ENCODE measurements at places on chromosomes 1 and 21. TPM values are rescaled to one million over a fixed set of nuclear protein-coding genes. Genes with fewer than 3 reads are reported as not detected.

Gene IKBKE
- polyA plus RNA-seq, result 23.1 TPM

Gene CCDC18
- polyA plus RNA-seq, result 34.9 TPM

Gene GRHL3
- 0.62 TPM for polyA plus RNA-seq

Gene STUM
- not detected for polyA plus RNA-seq

Gene KCNA3
- 1.7 TPM for polyA plus RNA-seq

Gene LCE1D
- not detected for polyA plus RNA-seq

DNA sequence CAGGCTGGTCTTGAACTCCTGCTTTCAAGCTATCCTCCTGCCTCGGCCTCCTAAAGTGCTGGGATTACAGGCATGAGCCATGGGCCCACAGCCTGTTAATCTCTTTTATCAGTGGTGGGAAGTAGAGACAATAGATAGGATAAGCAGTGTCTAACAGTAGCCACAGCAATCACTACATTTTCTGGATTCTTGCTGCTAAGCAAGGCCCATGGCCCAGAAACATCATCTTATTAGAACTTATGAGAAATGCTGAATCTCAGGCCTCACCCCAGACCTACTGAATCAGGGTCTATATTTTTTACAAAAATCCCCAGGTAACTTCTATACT, 29.7 kb downstream of the IGFN1 start:
- no peak for DNase-seq

- no peak for DNase-seq
Measured at GRCh38 chr21:17799414-17800164, 19.6 kb downstream of the C21orf91 start.

- no peak for DNase-seq
Measured at GRCh38 chr1:153688736-153689328, 10.3 kb downstream of the NPR1 start.

- no peak for DNase-seq
Measured at GRCh38 chr21:17391811-17392340, 121.0 kb upstream of the CXADR start.

DNA sequence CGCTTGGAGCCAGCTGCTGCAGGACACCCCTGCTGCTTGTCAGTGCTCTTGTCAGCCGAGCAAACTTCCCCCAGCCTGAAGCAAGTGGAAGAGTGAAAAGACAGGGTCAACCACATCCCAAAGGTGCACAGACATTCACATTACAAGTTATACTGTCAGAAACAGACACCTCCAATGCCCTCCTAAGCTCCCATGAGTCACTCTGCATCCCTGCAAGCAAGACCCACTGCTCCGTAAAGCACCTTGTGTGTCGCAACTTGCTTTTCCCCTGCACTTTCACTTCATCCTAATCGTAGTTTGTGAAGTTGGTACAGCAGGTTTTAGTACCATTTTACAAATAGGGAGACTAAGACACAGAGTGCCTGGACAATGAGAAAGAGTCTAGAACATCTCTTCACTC, 51.1 kb downstream of the KCNH1 start:
- no peak for DNase-seq

DNA sequence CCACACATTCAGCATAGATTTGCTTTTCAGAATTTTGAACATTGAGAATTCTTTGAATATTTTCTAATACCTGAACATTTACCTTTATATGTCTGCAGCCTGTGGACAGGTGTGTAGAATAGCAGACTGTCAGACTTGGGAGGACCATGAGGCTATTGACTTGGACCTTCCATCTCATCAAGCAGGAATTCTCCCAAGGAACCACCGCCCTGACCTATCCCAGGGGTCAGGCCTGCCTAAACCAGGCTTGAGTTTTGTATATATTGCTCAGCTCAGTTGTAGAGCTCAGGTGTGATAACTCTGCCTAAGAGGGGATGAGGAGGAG, 53.2 kb downstream of the RUNX1 start:
- DNase-seq, result no peak

DNA sequence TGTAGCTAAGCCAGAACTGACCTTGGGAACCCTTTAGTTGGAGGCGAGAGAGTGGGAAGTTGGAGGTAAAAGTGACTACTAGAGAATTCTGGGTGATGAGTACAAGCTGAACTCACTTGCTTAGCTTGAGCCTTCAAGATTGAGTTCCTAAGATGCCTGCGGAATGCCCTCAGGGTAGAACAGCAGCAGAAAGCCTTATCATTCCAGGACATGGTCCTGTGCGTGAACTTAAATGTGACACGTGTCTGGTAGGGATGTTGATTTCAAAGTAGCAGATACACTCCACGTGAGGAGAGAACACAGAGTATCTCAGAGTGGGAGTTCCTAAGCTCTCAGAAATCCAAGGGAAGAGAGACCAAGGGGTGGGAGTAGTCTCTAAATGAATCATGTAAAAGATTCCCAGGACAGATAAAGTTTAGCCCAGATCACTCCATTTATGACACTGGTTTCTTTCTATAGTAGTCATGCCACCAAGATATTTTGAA, 60.1 kb downstream of the KCNK1 start:
- no peak for DNase-seq

DNA sequence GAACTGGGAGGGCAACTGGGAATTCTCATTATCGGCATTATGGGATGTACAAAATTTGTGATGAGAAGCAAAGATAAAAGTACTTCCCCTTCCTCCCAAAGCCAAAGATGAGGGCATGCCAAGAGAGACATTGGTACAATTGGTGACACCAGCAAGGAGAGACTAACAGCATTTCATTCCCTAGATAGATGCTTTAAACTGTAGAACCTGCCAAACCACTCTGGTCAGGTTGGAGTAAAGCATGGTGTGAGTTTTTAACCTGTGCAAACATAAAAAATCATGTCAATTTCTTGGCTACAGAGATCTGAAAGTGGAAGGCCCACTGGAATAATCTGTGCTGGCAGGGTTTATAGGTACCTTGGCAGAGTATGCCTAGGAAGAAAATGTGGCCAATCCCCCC, 19.4 kb downstream of the CTXND2 start:
- DNase-seq, result no peak

DNA sequence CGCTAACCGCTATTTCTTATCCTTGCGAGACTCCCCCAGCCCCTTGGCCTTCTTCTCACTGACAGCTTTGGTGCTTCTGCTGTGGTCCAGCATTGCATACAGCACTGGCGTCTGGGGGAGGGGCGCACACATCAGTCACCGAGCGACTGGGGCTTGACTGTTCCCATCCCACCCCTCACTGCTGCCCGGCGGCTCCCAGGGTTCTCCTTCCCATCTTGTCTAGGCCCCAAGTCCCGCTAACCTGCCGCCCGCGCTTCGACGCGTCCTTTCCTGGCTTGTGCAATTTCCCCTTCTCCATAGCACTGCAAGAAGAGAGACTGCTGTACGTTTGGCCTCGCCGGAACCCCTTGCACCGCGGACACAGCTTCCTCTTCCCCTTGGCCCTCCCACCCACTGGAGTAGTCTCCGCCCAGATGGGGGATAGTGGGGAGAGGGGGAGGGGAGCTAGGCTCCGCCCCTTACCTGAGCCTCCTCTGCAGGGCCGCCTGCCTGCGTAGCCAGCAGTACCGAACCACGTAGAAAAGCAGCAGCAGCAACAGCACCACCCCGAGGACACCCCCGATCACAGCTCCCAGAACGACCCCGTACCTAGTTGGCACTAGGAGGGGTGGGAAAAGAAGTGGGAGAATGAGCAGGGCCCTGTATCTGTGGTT, 3.8 kb downstream of the MPZ start:
- peak; percentile 65 for DNase-seq

GRCh38 chr21:45533361-45533845, 8.8 kb downstream of the SLC19A1 start:
- no peak for DNase-seq

GRCh38 chr1:223269006-223269405, 95.0 kb downstream of the SUSD4 start:
- no peak for DNase-seq

DNA sequence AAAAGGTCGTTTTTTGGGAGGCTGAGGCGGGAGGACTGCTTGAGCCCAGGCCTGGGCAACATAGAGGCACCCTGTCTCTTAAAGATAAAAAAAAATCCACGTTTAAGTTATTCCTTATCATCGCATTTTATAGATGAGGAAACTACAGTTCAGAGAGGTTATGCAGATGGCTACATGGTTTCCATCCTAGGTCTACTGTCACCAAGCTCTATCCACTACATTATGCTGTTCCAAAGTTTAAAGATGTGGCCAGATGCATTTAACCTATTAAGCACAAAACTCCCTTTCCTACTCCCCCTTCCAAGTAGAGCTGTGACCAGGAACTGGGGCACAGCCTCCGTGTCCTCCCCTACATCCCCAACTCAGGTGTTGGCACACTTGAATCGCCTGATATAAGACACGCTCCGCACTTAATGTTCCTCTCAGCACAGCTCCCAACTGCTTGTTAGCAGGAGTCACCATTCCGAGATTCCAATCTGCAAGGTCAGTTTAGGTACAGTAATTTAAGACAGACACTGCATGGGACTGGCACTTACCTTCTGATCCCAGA, 1.3 kb downstream of the TAF5L start:
- no peak for DNase-seq

GRCh38 chr1:182381962-182382819, 9.4 kb downstream of the GLUL start:
- DNase-seq, result no peak

DNA sequence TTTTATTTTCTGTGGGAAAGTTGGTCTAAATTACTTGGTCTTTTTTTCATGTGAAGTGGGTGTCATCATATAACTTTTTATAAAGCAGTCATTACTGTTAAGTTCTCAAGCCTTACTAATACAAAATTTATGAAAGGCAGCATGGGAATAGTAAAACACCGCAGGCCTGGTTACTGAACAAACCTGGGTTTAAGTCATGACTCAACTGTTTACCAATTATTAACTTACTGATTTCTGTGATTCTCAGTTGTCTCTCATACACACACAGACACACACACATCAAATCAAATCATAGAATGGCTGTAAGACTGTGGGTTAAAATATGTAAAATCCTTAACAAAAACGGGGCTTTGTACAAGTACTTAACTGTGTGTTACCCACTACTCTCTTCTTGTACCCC, 14.6 kb downstream of the MAEL start:
- no peak for DNase-seq

DNA sequence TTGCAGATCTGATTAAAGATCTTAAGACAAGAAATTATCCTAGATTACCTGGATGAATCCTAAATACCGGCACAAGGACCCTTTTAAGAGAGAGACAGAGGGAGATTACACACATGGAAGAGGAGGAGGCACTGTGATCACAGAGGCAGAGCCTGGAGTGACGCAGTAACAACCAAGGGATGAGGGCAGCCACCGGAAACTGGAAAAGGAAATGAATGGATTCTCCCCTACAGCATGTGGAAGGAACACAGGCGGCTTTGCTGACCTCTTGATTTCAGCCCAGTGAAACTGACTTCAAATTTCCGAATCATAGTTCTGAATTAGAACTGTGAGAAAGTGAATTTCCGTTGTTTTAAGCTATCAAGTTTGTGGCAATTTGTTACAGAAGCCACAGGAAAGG, 50.2 kb upstream of the IVNS1ABP start:
- DNase-seq, result no peak

- DNase-seq, result no peak
Measured at GRCh38 chr1:150789396-150789795, 18.7 kb downstream of the CTSK start.

DNA sequence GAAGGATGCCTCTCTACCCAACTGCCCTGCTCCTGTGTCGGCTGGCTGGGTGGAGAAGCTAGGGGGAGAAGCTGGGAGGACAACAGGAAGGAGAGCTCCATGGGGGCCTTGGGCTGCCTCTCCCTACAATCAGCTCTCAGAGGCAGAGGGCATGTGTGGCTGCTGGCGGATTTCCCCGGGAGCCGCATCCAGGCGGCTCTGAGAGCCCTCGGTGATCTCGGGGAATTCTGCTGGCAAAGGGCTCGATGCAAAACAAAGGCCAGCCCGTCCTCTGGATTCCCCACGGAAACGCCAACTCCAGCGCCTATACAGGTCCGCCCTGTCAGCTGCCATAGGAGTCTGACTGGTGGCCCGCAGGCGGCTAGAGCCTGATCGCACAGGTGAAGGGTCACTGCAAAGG, 26.4 kb upstream of the EVA1B start:
- DNase-seq, result no peak

GRCh38 chr1:87159378-87159915, 169.2 kb upstream of the LMO4 start:
- no peak for DNase-seq

DNA sequence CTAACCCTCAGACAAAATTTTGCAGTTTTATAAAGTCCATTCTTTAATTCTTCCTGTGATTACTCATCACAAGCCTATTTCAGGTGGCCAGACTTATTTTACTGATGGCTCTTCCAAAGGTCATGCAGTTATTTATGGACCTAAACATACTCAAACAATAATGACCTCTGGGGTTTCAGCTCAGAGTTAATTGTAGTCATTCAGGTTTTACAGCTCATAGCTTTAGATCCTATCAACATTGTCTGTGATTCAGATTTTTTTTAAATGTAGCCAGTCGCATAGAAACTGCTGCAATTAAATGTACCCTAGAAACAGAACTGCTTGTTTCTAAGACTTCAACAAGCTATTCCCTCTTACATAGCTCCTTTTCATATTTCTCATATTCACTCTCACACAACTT, 270.8 kb downstream of the COL11A1 start:
- DNase-seq, result no peak

DNA sequence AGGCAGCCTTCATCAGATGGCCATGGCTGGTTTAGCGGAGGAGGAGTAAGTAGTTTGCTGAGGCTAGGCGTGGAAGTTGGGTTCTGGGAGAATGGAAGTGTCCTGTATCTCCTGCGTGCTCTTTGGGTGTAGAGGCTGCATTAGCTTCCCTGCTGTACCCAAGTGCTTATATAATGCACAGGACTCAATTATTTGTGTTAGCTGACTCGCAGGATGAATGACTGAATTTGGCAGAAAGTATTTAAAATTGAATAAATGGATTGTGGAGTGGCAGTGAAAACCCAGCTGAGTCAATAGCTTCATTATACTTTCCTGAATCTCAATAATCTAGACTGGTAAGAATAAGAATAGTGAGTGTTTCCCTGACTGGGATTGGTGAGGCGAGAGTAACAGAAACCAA, 13.8 kb downstream of the DNTTIP2 start:
- DNase-seq, result no peak

GRCh38 chr1:205826016-205826806, 13.2 kb upstream of the SLC41A1 start:
- no peak for DNase-seq

GRCh38 chr1:109615879-109616278, 3.5 kb downstream of the GNAT2 start:
- no peak for DNase-seq
